ENCODE measurements at places on chromosomes 7 and 10.

GRCh38 chr10:132938472-132939339 is 3.7 kb downstream of the CFAP46 start:
- DNase-seq = peak; percentile 34

GRCh38 chr10:89129911-89130310 is 77.2 kb downstream of the CH25H start:
- DNase-seq = peak; percentile 56

- DNase-seq = no peak
These were observed 62.8 kb upstream of the SAMD8 start for GRCh38 chr10:75048669-75049098.

GRCh38 chr10:93541402-93542357 is 24.8 kb upstream of the FFAR4 start:
- peak; percentile 46 for DNase-seq

DNA sequence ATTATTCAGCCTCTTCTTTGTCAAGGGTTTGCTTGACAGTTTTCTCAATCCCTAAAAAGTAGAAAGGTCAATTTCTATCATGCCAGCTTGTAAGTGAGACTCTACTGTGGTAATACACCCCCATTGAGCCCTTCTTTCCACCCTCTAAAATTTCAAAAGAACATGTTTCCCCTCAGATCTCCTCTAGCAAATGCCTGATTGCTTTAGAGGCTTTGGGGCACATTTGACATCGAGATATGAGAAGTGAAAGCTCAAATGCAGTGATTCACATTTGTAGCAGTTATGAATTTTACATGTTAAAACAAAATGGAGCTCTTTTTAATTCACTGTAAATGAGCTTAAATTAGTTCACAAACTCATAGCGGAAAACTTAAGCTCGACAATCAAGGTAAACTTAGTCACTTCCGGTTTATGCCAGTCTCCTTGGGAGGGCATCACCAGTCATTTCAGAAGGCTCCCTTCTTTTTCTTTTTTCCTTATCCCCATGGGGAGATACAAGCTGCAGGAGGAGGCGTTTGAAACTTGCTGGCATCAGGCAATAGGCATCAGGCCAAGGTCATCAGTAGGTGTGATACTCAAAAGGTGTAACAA is 55.3 kb upstream of the ADO start:
- DNase-seq = no peak

- DNase-seq = no peak
These were observed 47.3 kb upstream of the PIP4K2A start for GRCh38 chr10:22761569-22762220.
